ELF-1 (cell line): ENCODE measurements at places on chromosomes 1 and 21.

DNA sequence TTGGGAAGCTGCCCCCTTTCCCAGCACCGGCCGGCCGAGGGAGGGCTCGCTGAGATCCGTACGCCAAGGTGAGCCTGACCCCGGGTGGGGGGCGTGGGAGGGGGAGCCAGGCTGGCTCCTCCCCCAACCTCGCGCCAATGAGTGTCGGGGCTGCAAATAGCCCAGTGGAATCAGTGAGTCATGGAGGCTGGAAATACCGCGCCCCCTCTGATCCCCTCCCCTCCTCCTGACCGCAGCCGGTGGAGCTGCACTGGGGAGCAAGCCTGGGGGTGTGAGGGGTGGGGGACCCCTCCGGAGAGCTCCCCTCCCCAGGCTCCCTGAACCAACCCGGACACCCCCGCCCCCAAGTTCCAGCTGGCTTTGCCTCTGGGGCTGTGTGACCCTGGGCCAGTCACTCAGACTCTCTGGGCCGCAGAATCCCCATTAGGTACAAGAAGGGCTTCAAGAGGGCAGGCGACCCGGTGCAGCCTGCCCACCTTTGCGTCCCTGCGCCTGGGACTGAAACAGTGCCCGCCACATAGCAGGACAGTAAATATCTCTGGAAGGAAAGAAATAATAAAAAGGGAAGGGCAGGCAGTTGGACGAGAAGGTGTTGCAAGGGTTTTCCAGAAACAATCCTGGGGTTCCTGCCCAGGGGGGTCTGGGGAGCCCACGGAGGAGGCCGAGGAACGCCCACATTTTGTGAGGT lies 4.5 kb downstream of the HSPB7 start:
- DNase-seq = peak; percentile 79

DNA sequence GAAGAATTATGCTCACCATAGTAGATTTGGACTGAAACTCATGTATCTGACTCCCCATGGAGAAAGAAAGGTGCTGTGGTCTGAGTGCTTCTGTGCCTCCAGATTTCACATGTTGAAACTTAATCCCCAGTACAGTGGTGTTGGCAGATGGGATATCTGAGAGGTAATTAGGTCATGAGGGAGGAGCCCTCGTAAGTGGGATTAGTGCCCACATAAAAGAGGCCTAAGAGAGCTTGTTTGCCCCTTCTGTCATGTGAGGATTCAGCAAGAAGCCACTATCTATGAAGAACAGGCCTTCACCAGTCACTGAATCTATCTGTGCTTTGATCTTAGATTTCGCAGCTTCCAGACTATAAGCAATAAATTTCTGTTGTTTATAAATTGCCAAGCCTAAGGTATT lies 150.1 kb downstream of the PLPP3 start:
- no peak for DNase-seq

- DNase-seq = no peak
Observed at GRCh38 chr1:183841950-183842794, 37.3 kb downstream of the RGL1 start.

- DNase-seq = no peak
Observed at GRCh38 chr1:234405676-234406075, 32.4 kb downstream of the COA6 start.

DNA sequence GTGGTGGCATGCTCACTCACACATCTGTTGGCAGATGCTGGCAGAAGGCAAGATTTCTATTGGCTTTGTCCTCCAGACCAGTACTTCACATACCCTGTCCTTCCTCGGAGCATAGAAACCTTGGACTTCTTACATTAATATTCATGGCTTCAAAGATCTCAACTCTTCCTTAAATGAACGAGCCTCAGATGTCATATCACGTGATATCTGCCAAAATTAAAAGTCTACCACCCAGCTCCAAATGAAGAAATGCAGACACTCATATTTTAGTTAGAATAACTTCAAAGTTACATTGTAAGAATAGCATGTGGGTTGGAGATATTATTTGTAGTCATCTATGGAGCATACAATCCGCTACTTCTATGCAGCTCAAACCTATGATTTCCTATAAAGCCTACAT lies 1994.9 kb downstream of the NCAM2 start:
- no peak for DNase-seq

- DNase-seq = no peak
Observed at GRCh38 chr1:57192222-57192621, 226.4 kb upstream of the C8B start.

DNA sequence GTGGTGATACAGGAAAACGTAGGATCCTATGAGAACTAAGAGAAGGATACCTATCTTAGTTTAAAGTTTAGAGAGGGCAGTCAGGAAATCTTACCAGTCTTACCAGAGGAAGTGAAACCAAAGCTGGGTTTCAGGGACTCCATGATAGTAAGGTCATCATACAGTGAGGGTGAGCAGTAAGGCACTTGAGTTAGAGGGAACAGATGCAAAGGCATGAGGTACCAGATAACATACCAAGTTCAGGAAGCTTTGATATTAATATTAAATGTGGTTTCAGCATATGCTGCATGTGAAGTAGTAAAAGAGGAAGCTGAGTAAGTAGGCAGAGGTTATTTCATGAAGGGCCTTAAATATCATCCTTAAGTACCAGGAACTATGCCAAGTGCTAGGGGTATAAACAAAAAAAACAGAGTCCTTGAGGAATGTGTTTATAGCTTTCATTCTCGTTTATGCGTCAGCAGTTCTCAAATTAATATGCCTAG lies 16.9 kb downstream of the ATG4C start:
- no peak for DNase-seq

GRCh38 chr1:169647512-169647911 lies 17.6 kb upstream of the SELP start:
- DNase-seq = no peak

GRCh38 chr21:25039461-25040380 lies 567.6 kb downstream of the MRPL39 start:
- no peak for DNase-seq

- DNase-seq = no peak
Observed at GRCh38 chr1:221139991-221140390, 260.7 kb downstream of the HLX start.

GRCh38 chr1:76073481-76073880 lies 1.1 kb upstream of the ST6GALNAC3 start:
- peak; percentile 25 for DNase-seq

- no peak for DNase-seq
Observed at GRCh38 chr1:235014756-235015155, 113.9 kb downstream of the TOMM20 start.

DNA sequence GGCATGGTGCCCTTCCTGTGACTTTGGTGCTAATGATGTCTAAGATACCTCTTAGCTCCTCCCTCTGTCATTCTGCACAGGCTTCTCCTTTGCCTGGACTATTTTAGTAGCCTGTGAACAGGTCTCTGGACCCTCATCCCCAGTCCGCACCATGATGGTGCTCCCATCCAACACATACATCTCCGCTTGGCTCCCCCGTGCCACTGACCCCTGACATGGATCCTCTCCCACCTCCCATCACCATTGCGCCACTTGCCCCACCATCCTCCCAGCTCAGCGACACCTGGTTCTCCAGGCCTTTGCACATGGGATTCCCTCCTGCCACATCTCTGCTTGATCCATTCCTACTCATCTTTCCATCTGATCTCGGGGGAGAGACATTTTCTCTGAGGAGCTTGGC lies 33.9 kb downstream of the RUNX3 start:
- DNase-seq = no peak

DNA sequence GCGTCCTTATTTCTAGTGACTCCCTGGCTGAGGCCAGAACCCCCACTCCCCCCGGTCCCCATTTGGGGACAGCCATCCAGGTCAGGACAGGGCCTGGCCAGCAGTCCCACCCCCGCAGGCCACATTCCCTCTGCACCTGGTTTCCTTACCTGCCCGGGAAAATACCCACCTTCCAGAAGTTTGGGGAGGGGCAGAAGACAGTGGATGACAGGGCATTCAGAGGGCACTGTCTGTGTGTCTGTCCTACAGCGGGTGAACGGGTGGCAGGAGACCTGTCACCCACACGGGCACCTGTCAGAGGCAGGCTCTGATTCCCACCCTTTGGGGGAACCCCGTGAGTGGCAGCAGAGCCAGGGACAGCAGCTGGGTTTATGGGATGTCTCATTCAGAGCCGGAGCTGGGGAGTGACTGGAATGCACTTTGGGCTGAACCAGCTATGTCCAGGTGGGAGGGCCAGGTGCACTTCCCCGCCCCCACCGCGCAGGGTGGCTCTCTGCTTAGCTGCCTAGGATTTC lies 2.0 kb downstream of the ARHGEF16 start:
- DNase-seq = no peak

GRCh38 chr1:16226490-16227179 lies 10.3 kb downstream of the CPLANE2 start:
- DNase-seq = peak; percentile 82

DNA sequence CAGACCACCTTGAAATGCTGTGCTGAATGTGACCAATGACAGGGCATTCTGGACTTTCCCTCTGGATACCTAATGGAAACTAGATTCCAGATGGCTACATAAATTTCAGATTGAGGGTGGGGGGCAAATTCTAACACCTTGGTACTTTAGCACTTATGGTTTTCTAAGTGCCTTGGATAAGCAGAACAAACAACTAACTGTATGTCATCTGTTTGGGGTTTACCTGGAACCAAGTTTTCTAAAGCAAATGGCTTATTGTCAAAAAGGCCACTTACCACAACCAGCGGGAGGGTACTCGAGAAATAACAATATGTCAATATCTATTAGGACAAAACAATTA lies 39.1 kb downstream of the GPR3 start:
- no peak for DNase-seq
